ENCODE measurements at places on chromosomes 1 and 21. TPM values are rescaled to one million over a fixed set of nuclear protein-coding genes. Genes with fewer than 3 reads are reported as not detected.

GRCh38 chr1:66292305-66292704, 241.6 kb upstream of the SGIP1 start:
- no peaks in the 10 kb centered on the region for H3K36me3 ChIP-seq
- H3K4me3 ChIP-seq: no peak overlapping the region
- no peaks in the 10 kb centered on the region for H3K27me3 ChIP-seq
- no peak for DNase-seq
- no peaks in the 10 kb centered on the region for H3K4me1 ChIP-seq

DNA sequence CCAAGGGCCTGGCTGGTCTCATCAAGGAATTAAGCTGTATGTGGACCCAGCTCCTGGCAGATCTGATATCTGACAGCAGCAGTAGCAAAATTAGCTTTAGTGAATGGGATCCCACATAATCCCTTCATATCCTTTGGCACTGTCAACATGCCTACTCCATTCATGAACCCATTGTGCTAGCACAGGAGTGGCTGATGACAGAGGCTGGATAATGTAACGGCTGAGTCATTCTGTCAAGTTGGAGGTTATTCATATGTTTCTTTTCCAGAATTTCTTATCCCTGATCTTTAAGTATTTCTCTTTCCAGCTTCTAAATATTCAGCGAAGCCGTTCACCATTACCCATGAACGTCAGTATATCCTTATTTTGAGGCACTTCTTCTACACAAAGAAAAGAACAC, 84.3 kb downstream of the EXTL2 start:
- no peaks in the 10 kb centered on the region for H3K4me1 ChIP-seq
- peaks cover 3% of the 10 kb centered on the region for H3K27me3 ChIP-seq
- no peak overlapping the region for H3K4me3 ChIP-seq
- DNase-seq: no peak
- no peak overlapping the region for H3K27ac ChIP-seq
- H3K36me3 ChIP-seq: no peaks in the 10 kb centered on the region

DNA sequence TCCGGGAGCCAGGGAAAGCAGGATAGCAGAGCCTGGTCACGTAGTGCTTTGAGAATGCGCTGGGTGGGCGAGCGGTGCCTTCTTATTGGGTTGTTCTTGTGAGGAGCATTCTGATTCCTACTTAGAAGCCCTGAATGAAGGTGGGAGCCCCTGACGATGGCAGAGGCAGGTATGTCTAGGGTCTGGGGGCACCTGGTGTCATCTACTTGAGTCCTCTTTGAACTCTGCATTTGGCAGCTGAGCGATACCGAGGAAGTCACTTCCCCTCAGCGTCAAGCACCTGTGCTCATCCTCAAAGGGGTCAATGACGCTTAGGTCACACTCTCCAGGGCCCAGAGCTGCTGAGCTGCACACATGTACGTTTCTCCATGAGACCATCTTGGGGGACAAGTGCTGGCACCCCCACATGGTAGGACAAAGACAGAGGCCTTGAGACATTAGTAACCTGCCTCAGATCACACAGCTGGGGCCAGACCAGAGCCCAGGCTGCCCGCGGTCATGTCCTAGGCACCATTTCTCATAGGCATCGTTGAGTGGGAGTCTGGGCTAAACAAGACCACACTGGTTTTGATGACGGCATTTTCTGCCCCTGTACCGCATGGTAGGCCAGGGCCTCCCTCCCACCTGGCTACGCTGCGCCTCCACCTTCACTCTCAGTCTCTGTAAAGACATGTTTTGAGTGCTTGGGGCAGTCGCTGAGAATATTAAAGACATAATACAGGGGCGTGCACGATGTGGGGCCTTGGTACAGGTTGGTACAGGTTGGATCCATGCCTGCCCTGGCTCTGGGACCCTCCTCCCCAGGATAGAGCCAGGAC, 69.1 kb upstream of the ABCG1 start:
- H3K4me1 ChIP-seq: no peaks in the 10 kb centered on the region
- no peak for DNase-seq
- no peak overlapping the region for H3K4me3 ChIP-seq
- H3K36me3 ChIP-seq: no peaks in the 10 kb centered on the region
- no peaks in the 10 kb centered on the region for H3K27me3 ChIP-seq
- no peak overlapping the region for H3K27ac ChIP-seq

DNA sequence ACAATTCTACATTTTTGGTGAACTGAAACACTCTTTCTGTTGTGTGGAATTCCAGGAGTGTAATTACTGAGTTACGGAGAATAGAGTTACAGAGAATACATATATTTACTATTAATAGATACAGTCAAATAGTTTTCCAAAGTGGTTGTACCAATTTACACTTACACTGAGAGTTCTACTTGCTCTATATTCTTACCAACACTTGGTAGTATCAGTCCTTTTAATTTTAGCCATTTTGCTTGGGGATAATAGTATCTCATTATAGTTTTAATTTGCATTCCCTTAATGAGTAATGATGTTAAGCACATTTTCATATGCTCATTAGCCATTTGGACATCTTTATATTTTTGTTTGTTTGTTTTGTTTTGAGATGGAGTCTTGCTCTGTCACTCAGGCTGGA, 28.9 kb downstream of the AGO4 start:
- H3K27me3 ChIP-seq: no peaks in the 10 kb centered on the region
- H3K27ac ChIP-seq: no peak overlapping the region
- H3K36me3 ChIP-seq: peaks cover 81% of the 10 kb centered on the region
- H3K4me1 ChIP-seq: no peaks in the 10 kb centered on the region

GRCh38 chr1:236860674-236861073, 65.6 kb downstream of the MTR start:
- H3K27me3 ChIP-seq: no peaks in the 10 kb centered on the region
- no peak for DNase-seq
- H3K27ac ChIP-seq: no peak overlapping the region
- H3K4me1 ChIP-seq: no peaks in the 10 kb centered on the region
- no peak overlapping the region for H3K4me3 ChIP-seq

DNA sequence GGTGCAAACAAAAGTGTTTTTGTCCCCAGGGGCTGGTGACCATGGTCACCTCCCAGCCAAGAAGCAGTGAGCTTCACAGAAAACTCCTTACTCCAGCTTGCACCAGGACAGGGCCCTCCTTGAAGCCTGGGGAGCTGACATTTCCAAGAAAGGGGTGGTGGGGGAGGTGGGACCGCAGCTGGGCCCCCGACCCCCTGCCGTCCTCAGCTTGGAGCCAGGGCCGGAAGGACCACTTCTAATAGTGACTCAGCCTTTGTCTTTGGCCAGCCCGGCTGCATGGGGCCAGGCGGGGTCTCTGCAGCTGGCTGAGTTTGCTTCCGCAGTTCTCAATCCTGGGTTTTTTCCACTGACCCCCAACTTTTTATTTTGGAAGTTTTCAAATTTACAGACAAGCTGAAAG, 136.5 kb upstream of the POU3F1 start:
- H3K27me3 ChIP-seq: no peaks in the 10 kb centered on the region
- no peak overlapping the region for H3K27ac ChIP-seq
- no peak overlapping the region for H3K4me3 ChIP-seq
- no peak for DNase-seq

GRCh38 chr1:228691926-228692325, 43.4 kb upstream of the RHOU start:
- no peaks in the 10 kb centered on the region for H3K4me1 ChIP-seq
- no peaks in the 10 kb centered on the region for H3K36me3 ChIP-seq
- no peak for DNase-seq
- no peak overlapping the region for H3K4me3 ChIP-seq

DNA sequence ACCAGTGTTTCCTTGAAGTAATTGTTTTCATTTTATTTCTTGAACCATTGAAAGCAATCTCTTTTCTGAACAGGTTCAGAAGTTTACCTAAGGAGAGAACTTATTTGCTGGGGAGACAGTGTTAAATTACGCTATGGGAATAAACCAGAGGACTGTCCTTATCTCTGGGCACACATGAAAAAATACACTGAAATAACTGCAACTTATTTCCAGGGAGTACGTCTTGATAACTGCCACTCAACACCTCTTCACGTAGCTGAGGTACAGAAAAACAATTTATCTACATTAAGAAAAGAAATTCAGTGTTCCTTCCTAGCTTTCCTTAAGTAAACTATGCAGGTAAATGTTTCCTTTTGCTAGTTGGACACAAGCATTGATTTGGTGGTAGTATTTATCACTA, 27.4 kb downstream of the AGL start:
- H3K4me3 ChIP-seq: no peak overlapping the region
- H3K27me3 ChIP-seq: no peaks in the 10 kb centered on the region
- DNase-seq: no peak
- H3K4me1 ChIP-seq: no peaks in the 10 kb centered on the region
- H3K27ac ChIP-seq: no peak overlapping the region

- H3K4me3 ChIP-seq: no peak overlapping the region
- no peaks in the 10 kb centered on the region for H3K27me3 ChIP-seq
- H3K36me3 ChIP-seq: no peaks in the 10 kb centered on the region
- H3K4me1 ChIP-seq: no peaks in the 10 kb centered on the region
These were observed 55.5 kb upstream of the EPS8L3 start for GRCh38 chr1:109818988-109819764.

DNA sequence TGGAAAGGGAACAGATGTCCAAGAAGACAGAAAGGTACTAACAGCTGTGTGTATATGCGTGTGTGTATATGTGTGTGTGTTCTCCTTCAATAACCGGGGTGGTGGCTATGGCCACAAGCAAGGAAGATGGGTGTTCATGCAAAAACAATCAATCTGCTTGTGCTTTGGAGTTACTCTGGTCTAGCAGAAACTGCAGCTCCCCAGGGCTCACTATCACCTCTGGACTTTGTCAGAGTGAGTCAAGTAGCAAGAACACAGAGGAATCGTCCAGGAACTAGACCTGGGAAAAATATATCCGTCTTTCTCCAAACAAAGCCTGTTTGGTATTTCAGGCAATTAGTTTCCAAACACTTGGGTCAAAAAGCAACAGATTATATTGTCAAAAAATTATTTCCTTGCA, 68.6 kb downstream of the GNG12 start:
- no peak overlapping the region for H3K27ac ChIP-seq
- peak; percentile 63 for DNase-seq
- H3K36me3 ChIP-seq: no peaks in the 10 kb centered on the region

- no peak for DNase-seq
- no peak overlapping the region for H3K4me3 ChIP-seq
- H3K27ac ChIP-seq: no peak overlapping the region
- no peaks in the 10 kb centered on the region for H3K27me3 ChIP-seq
- no peaks in the 10 kb centered on the region for H3K4me1 ChIP-seq
These were observed 11.9 kb downstream of the SOAT1 start for GRCh38 chr1:179305450-179305849.

DNA sequence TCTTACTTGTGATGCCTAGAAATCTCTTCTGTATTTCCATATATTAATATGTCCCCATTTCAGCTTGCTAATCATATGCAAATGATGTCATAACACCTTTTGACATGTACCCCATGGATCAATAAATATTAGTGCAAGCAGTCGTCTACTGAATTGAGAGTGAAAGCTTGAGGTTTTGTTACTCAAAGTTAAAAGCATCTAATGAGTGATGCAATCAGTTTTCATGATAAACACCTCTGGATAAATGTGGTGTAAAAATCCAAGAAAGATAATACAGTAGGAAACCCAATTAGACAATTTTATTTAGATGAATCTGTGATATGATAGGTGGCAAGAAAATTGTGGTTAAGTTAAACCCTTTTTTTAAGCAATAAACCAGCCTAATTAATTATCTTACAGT, 141.2 kb upstream of the DMRTA2 start:
- DNase-seq: no peak
- H3K27me3 ChIP-seq: no peaks in the 10 kb centered on the region
- no peaks in the 10 kb centered on the region for H3K36me3 ChIP-seq
- H3K4me1 ChIP-seq: no peaks in the 10 kb centered on the region
- no peak overlapping the region for H3K27ac ChIP-seq
- no peak overlapping the region for H3K4me3 ChIP-seq

DNA sequence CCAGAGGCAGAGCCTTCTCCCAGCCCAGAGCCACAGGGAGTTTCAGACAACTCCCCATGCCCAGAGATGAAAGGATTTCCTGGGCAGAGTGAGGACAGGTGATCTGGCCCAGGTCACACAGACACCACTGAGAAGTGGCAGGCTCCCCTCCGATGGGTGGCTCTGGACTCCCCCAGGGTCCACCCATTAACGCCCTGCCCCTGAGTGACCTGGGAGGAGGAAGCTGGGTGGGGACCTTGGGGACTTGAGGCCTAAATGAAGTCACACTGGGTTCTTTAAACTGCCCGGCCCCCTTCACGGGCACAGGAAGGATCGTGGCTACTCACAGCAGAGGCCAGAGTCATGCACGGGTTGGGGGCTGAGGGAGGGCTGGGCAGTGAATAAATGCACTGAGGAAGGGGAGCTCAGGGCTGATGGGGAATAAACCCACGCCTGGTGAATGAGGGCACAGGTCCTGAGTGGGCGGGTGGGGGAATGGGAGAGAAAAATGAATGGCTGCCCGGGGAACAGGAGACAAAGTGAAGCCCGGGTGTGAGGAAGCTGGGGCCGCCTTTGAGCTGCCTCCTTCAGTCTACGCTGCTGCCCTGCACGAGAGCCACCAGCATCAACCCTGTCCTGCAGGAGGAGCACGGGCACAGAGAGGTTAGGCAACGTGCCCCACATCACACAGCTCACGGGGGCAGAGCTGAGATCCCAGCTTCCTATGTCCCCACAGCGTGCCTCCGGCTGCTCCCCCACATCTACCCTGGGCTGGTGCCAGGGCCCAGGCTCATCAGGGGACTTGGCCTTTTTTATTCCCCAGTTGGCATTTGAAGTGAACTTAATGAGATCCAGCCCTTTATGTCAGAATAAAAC, 404.3 kb downstream of the MATN1 start:
- no peak for DNase-seq
- H3K4me1 ChIP-seq: no peaks in the 10 kb centered on the region
- H3K27ac ChIP-seq: no peak overlapping the region
- H3K36me3 ChIP-seq: no peaks in the 10 kb centered on the region

GRCh38 chr1:205588636-205589035, 43.2 kb downstream of the ELK4 start:
- no peaks in the 10 kb centered on the region for H3K27me3 ChIP-seq
- no peaks in the 10 kb centered on the region for H3K36me3 ChIP-seq
- no peak overlapping the region for H3K27ac ChIP-seq
- DNase-seq: no peak
- no peak overlapping the region for H3K4me3 ChIP-seq

DNA sequence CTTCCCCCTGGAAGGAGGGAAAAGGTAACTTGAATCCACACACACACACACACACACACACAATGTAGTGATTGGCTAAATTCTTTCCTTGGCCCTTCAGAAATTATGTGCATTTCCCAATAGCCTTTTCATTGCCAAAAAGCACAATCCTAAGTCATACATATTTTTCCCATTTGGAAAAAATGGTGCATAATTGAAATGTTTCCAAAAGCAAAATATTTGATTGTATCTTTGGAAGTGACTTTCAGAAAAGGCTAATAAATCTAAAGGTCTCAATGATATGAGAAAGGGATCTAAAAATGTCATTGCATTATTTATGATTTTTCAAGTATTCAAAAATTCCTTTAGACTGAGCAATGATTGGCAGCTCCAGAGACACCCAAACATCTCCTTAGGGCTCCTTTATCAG, 43.5 kb upstream of the NEK7 start:
- H3K4me1 ChIP-seq: no peaks in the 10 kb centered on the region

The TRIM67 gene
- total RNA-seq: 0.13 TPM

The TBX15 gene
- total RNA-seq: 0.40 TPM

The RGS7 gene
- total RNA-seq: not detected

The LGALS8 gene
- 80.5 TPM for total RNA-seq

The USH2A gene
- total RNA-seq: not detected

Data from Peyer's patch (tissue), 4 donors.